ENCODE measurements at places on chromosomes 5 and 9.

GRCh38 chr5:131998431-131999040 is 12.9 kb downstream of the ACSL6 start:
- no peak for DNase-seq

- DNase-seq, result no peak
Measured at GRCh38 chr9:30519756-30520155, 1864.7 kb upstream of the ACO1 start.

DNA sequence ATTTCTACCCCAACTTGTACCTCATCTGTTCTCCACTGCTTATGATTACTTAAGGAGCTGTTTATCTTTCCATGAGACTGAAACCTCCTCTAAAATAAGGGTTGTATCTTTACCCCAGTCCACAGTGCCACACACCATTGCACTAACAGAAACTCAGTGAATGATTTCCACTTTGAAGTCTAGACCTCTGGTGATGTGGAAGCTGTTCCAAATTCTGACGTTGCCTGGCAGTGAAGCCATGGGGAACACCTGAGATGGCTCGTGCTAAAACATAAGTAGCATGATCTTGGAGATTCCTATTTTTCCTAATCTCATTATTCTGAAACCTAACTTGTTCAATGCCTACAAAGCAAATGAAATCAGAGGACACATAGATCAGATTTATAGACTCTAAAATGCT is 583.2 kb downstream of the EBF1 start:
- no peak for DNase-seq

GRCh38 chr5:92822183-92822582 is 758.8 kb downstream of the NR2F1-AS1 start:
- DNase-seq, result peak; percentile 78

GRCh38 chr9:109487247-109487646 is 10.9 kb downstream of the PTPN3 start:
- DNase-seq, result no peak

- no peak for DNase-seq
Measured at GRCh38 chr5:133229931-133230664, 178.3 kb downstream of the HSPA4 start.

All from A673 (cell line).